GM10248 (cell line): ENCODE measurements at places on chromosomes 16 and 17.

DNA sequence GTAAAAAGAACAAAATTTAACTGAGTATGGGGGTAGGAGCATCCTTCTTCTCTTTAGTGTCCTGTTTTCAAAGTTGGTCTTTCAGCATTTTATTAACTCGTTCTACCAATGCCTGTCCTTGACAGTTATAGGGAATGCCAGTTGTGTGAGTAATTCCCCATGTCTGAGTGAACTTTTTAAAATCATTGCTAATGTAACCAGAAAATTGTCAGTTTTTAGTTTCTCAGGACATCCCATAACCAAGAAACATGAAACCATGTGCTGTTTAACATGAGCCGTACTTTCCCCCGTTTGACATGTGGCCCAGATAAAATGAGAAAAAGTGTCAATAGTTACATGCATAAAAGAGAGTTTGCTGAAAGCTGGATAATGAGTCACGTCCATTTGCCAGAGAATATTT, 71.4 kb upstream of the ARL4D start:
- DNase-seq = no peak

- DNase-seq = peak; percentile 79
These were observed 555 bp downstream of the NUP88 start for GRCh38 chr17:5418858-5419355.

DNA sequence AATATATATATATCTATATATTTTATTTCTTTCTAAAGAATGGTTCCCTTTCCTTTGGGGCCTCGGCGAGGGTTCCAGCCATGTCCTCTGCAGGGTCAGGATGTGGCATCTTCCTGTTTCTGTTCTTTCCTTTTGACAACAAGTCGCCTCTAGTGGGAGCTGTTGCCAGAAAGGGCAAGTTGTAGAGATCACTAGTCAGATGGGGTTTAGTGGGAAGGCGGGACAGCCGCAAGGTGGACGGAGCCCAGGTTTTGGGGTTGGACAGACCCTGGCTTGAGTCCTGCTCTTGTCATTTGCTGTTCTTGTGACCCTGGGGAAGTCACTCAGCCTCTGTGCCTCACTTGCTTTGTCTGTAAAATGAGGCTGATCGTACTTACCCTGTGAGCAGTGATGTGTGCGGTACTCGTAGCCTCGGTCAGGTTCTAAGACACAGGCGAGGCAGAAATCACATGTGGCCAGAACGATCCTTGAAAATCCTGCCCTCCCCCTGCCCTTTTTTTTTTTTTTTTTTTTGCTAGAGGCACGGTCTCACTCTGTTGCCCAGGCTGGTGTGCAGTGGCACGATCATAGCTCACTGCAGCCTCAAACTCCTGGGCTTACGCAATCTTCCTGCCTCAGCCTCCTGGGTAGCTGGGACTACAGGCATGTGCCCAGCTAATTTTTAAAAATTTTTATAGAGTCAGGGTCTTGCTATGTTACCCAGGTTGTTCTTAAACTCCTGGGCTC, 80.1 kb downstream of the ABCC6 start:
- no peak for DNase-seq

DNA sequence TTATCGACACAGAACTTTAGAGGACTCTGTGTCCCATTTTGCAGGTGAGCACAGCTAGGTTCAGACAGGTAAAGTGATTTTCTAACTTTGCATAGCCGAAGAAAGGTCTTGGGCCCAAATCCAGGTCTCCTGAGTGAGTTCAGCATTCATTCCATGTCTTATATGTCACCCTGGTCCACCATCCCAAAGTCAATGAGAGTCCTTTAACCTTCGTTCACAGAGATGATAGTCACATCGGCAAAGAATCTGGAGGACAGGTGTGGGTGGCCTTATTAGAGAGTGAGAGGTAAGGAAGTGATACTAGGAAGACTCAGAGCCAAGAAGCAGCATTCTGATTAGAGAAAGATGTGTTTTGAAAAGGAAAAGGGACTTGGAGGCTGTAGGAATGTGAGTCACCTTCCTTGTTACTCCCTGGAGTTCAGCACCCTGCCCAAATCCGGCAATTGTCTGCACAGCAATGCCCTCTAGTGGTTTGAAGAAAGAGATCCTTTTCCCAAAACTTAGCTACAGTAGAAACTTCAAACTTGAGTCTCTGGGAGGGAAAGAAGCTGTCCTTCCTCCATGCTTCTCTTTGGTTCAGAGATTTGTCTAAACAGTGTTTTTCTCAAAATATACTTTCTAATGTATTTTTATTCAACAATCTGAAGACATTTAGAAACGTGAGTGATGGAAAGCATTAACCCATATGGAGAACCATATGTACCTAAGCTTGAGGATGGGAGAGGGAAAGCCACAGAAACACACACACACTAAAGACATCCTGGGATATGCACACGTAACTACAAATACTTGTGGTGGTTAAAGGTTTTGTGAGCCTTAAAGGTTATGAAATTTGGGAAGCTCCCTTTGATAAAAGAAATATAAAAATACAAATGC, 96.4 kb upstream of the SHISA6 start:
- DNase-seq = no peak

- no peak for DNase-seq
These were observed 116.6 kb downstream of the ZNF18 start for GRCh38 chr17:11880714-11881113.

GRCh38 chr17:21524211-21524591, 148.0 kb downstream of the KCNJ12 start:
- DNase-seq = no peak

- DNase-seq = no peak
These were observed 299 bp downstream of the NUP85 start for GRCh38 chr17:75205793-75206163.

DNA sequence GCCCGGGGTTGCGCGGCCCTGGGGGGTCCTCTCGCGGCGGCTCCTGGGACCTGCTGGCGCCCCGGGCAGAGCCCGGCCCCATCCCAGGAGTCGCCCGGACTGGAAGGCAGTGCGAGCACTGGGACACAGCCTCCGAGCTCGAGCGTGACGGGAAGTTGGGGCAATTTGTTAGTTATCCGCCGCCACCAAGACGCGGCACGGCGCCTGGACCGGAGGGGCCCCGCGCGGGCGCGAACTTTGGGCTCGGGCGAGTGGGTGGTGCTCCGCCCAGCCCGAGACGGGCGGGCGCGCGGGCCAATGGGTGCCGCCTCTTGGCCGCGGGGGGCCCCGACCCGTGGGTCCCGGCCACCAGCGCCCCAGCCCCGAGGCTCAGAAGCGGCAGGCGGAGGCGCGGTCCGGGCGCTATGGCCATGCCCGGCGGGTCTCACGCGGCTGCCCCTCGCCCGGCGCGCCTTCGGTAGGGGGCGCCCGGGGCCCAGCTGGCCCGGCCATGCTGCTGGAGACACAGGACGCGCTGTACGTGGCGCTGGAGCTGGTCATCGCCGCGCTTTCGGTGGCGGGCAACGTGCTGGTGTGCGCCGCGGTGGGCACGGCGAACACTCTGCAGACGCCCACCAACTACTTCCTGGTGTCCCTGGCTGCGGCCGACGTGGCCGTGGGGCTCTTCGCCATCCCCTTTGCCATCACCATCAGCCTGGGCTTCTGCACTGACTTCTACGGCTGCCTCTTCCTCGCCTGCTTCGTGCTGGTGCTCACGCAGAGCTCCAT, at the start of gene ADORA2B:
ADORA2B (plus strand) TSS at position 372 of the 768 bp plus-strand sequence; CDS start at position 491, 119 bp downstream.
- peak; percentile 72 for DNase-seq

DNA sequence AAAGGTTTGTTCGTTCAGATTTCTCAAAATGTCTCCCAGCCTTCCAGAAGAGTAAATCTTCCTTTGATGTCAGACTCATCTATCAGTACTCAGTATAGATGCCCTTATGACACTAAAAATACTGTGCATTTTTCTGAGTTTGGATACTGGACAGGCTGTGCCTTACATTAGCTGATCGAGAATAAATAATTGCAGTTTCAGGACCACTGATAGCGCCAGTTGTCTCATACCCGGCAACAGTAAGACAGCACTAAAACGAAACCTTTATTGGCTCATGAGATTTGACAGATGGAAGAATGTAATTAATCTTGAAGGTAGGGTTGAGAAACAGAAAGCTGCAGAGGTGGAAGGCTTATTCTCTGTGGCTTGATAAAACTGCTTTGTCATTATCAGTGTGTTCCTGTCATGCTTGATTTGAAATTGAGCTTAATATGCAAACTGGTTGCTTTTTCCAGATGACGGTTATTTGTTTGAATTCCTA, 1.2 kb downstream of the ATP6V0A1 start:
- DNase-seq = peak; percentile 43

DNA sequence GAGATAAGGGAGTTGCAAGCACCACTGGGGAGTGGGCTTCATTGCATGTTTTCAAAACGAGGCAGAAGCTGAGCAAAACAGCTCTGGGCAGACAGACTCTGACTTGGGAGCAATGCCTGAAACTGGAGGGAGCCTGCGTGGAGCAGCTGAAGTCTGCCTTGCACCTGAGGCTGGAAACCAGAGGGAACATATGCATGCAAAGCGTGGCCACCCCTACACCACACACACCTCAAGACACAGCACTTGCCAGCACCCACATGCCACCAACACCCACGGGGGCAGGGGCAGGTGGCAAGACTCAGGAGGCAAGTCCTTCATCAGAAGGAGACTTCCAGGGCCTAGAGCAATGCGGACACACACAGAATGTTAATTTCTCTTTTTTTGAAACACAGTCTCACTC, 45.8 kb downstream of the COTL1 start:
- no peak for DNase-seq

DNA sequence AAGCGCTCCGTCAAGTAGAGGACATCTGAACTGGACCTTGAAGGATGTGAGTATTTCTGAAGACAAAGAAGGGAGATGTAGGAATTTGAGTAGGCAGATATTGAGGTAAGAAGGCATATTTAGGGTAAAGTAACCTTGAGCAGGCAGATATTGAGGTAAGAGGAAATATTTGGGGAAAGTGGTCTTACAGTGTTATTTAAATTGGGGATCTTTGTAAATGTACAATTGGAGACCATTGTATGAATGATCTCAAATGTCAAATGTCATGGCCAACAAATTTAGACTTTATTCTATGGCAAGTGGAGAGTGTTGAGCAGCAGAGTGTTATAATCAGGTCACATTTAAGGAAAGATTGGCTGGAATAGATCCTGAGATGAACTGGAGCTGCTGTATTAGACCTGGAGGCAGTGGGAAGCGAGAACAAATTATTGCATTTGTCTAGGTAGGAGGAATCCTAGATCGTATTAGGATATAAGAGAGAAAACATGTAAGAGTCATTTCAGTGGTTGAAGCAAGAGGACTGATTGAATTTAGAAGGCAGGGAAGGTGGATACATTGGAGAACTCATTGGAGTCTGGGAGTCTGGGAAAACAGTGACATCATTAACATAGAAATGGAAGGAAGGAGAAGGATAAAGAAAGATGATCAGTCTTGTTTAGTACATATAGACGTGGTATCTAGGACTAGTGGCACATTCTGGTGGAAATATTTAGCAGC, 165.6 kb downstream of the MAP2K6 start:
- DNase-seq = no peak

DNA sequence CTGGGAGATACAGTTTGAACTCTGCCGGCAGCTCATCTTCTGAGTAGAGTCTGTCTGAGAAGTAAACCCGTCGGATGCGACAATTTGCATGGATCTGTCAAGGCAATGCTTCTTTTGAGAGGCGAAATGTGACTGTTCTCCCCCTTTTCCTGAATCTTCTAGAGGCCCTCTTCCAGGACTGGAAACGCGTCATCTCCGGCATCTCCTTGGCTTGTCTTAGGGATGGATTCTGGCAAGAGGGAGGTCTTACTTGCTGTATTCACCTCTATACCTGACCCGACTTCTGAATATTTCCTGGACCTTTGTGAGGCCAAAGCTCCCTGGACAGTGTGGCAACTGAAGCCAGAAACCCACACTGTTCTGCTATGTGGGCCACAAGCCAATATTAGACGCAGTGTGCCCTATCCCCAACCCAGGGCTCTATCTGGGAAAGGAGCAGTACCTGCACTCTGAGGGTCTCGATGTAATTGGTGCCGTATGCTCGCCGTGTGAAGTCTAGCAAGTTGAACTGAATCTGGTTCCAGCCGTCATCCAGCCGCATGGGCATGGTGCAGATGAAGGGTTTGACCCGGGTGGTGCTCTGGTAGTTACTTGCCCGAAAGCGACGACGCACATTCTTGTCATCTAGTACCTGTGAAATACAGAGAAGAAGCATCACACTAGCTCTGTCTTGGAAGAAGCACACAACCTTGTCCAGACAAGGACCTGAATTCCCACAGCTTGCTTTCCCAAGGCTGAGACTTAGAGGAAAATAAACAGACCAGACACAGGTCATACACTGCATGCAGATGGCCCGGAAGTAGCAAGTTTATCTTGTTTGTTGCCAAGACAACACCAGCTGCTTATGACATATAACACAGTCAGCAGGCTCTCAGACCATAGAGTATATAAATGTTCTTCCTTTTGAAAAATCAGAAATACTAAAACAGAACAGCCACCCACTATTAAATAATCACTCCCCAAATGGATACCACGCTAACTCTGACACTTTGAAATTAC, 14.1 kb downstream of the CFAP20 start:
- no peak for DNase-seq

DNA sequence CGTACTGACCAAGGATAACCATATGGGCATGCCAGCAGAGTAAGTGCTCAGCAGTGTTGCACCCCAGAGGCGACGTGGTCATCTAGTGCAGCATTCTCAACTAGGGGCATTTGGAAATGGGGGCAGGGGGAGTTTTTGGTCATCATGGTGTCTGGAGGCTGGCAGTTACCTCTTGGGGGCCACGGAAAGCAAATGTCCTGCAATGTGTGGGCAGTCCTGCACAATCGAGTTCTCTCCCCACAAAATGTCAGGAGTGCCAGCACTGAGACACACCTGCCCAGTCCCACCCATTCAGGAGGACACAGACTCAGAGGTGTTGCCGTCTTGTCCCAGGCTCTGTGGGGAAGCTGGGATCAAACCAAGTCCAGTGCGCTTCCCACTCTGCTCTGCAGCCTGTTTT, 3.0 kb downstream of the RASL10B start:
- DNase-seq = no peak

- DNase-seq = peak; percentile 87
These were observed 6.8 kb downstream of the UBALD2 start for GRCh38 chr17:76271669-76272540.

DNA sequence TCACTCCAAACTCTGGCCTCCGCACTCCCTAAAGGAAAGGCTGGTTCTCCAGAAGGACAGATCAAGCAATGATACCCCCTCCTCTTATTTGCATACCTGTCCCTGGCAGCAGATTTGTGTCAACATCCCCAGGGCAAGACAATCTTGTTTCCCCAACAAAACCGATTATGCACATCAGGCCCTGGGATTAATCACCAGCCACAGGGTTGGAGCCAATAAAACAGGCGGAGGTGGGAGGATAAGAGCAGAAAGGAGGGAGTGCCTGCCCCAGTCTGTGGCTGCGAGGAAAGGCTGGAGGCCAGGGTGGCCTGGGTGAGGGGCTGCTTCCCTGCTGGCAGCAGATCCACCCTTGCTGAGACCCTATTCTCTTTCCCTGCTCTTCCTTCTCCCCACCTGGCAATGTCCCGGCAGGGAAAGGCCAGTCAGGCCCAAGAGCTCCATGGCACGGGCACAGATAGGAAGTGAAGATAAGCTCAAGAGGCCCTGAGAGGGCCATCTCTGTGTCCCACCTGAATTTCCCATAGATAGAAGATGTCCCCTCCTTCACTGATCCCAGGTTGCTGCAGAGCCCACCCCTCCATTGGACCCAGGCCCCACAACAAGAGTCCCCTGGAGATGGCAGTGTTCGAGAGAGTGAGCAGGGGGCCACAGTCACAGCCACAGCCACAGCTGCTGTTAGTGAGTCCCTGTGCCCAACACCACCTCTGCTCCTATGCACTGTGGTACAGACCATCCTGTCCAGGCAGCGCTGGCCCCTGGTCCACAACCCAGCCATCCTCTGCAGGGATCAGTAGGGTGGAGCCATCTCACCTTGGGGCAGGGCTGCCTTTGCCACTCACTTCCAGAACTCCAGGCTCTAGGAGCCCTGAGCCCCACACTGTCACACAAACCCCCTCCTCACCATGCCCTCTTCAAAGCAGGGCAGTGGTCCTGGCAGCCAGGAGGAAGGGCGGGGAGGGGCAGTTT, 137.5 kb downstream of the SDK2 start:
- no peak for DNase-seq
